ENCODE measurements at places on chromosomes 7 and 10. TPM values are rescaled to one million over a fixed set of nuclear protein-coding genes. Genes with fewer than 3 reads are reported as not detected.

DNA sequence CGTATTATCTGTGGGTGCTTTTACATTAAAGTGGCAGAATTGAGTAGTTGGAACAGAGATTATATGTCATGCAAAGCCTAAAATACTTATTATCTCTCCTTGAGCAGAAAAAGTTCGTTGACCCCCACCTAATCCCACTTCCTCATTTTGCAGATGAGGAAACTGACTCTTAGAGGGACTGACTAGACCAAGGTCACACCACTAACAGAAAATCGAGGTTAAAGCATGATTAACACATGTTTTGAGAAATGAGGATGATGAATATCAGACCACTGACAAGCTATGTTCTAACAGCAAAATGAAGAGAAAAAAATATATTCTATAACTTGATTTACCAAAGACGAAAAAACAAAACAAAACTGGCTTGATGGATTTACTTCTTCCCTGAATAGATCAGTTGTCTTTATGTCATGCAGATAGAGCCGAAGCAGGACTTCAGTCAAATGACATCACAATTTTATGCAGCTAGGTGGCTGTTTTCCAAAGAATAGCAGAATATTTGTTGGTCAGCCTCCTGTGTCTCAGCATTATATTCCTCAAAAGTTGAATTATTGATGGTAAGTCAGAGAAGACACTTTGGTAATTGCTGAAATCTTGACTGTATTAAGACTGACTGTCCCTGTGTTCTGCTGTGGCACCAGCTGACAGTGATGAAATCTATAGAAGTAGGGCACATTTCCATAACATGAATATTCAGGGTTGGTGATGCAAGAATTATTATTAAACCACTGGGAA lies 24.2 kb upstream of the SMIM30 start:
- H3K27me3 ChIP-seq = no peaks in the 10 kb centered on the region
- no peak for DNase-seq
- no peaks in the 10 kb centered on the region for H3K36me3 ChIP-seq
- peaks cover 2% of the 10 kb centered on the region for H3K4me1 ChIP-seq
- no peak overlapping the region for H3K4me3 ChIP-seq

Gene LIPF
- total RNA-seq = not detected

DNA sequence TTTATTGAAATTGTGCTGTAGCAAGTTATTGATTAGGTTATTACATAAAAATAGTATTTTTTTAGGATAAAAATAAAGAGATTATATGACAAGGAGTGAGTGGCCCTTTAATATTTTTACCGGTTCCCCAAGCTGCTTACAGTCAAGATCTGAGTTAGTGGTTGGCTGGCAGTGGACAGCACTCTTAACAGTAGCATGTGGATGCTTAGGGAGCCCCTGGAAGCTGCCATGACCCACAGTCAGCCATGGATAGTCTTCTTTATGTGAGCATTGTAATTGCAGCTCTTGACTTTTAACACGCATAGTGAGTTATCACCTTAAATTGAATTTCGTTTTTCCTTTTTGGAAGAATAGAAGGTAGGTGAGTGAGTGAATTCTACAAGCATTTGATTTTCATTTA lies 22.1 kb downstream of the RAB18 start:
- H3K27me3 ChIP-seq = no peaks in the 10 kb centered on the region
- H3K36me3 ChIP-seq = no peaks in the 10 kb centered on the region
- no peak overlapping the region for H3K4me3 ChIP-seq
- no peaks in the 10 kb centered on the region for H3K4me1 ChIP-seq
- no peak for DNase-seq

GRCh38 chr10:123069246-123069986 lies 60.6 kb downstream of the ACADSB start:
- H3K27me3 ChIP-seq = no peaks in the 10 kb centered on the region
- no peak for DNase-seq
- 0 out of 2 replicates have a peak, but pooled peaks cover 3% of the 10 kb centered on the region for H3K4me1 ChIP-seq
- no peak overlapping the region for H3K4me3 ChIP-seq

DNA sequence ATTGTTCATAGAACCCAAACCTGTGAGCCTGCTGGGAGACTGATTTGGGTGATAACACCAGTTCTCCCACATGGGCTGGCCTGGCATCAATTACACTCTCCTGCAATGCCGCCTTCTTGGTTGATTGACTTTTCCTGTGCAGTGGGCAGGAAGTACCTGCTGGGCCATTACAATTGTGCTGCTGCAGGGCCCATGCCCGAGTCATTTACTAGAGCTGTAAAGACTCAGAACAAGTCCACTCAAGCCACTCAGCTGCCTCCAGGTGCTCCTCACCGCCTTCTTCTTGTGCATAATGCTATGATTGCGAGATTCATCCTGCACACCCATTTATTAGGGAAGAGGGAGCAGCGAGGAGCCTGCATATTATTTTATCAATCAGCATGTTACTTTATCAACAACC lies 264.0 kb downstream of the TCERG1L start:
- no peaks in the 10 kb centered on the region for H3K27me3 ChIP-seq
- DNase-seq = no peak
- no peak overlapping the region for H3K4me3 ChIP-seq
- peaks cover 15% of the 10 kb centered on the region for H3K4me1 ChIP-seq
